ENCODE measurements at places on chromosomes 2 and 18.

DNA sequence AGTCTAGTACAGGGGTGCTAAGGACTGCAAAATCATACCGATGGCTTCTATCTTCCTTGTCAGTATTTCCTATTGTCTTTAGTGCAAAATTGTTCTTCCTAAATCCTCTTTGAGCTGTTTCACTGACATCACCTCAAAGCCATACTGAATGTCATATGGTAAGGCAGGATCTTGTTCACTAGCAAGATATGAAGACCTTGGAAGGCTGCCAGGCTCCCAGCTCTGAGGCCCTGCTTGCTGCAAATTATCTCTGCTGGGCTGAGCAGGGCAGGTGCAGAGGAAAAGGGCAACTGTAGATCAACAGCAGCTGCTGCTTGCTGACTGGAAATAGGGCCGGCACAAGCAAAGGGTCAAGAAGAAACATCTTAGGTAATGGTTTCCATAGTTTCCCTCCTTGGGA is 58.2 kb downstream of the PMAIP1 start:
- peak; percentile 23 for DNase-seq

DNA sequence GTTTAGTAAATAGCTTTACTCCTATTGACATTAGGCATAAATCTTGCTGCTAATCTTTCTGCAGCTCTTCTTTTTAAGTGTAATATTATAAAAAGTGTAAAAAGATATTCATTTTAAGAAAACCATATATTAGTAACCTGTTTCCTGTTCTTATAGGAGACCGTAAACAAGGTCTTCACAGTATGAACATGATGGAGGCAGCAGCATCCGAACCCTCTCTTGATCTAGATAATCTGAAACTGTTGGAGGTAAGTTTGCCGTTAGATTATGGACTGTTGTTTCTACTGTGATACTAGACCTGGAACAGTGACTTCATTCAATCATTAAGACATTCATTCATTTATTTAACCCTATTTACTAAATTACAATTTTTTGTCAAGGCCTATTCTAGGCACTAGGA is 120.0 kb upstream of the FAM117B start:
- no peak for DNase-seq

- DNase-seq = no peak
These were observed 48.7 kb upstream of the FZD7 start for GRCh38 chr2:201984800-201985525.

DNA sequence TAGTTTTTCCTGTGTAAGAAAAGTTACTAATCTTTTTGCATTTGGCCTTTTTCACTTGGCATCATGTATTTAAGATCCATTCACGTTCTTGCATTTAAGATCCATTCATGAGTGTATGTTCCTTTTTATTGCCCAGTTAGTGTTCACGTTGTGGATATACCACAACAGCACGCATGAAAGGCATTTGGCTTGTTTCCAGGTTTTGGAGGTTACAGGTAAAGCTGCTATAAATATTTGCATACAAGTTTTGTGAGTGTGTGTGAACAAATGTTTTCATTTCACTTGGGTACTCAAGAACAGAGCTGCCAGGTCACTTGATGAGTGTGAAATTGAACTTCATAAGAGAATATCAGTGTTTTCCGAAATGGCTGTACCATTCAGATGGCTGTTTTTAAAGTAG is 121.2 kb downstream of the CCBE1 start:
- DNase-seq = no peak

DNA sequence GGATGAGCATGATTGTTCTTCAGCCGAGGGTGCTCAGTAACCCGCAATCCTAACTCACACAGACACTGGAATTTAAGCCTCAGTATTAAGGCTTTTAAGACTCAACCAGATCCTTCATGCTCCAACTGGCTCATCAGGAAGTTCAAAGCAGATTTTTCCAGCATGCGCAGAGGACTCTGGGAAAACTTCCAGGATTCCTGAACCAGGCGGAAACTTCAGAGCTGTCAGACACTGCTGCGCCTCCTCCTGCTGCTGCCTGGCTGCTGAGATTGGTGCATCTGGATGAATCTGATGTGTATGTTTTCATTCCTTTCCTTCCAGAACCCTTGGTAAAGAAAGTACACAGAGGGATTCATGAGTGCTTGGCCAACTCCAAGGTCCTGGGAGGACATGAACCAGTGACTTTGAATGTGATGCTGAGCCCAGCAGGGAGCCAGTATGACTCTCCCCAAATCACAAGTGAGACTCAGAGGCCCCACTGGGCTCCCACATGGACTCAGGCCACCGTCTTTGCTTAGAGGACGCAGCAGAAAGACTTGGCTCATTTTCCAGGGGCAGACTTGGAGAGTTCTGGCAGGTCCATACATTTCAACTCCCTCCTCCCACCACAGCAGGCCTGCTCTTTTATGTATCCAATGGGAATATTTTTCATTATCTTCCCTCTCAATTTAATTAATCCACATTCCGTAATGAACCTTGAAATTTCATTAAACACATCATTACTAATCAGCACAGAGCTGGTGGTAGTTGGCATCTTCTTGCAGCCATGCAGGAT is 143.5 kb upstream of the HDAC4 start:
- DNase-seq = no peak

GRCh38 chr18:21452796-21453510 is 147.6 kb downstream of the ESCO1 start:
- DNase-seq = no peak

DNA sequence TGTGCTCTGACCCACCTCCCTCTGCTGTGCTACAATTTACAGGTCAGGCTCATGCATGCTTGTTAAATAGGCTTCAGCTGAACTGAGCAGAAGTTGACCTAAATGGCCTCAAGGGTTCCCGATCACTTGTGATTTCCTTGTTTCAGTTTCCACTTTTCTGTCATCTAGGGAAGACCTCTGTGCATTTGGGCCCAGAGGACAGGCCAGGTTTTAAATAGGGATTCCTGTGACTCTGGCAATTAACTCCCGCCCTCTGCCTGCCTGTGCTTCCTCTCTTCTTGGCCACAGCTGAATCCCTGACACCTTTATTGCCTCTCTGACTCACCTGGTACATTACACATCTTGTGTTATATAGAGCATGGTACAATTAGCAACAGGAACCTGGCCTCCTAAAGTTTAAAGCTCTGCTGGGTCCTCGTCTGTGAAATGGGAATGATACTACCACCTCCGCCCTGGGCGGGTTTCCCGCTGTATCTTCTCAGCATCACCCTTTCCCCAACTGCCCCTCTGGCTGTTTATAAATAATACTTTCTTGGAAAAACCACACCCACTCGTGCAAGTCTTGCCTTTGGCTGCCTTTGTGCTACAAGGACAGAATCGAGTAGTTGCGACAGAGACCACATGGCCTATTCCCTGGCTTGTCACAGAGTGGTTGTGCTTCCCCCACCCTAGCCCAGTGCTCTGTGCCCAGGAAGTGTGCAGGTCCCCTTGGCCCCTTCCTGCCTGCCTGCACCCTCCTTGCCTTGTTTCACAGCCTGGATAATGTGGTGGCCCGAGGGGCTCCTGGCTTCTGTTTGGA is 7.9 kb downstream of the CABLES1 start:
- DNase-seq = no peak

DNA sequence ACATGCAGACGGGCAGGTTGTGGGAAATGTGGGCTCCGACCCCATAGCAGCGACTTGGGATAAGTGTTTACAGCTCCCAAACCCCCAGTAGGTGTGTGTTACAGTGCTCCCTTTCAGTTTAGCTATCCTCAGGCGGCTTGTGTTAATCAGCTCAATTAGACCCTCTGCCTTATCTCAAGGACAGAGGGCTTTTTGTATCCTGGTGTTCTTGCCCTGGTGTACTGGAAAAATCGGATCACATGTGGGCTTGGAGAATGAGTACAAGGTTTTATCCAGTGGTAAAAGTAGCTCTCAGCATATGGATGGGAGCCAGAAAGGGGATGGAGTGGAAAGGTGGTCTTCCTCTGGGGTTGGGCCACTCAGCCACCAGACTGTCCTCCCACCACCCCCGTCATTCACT is 264.7 kb upstream of the SYT4 start:
- no peak for DNase-seq

DNA sequence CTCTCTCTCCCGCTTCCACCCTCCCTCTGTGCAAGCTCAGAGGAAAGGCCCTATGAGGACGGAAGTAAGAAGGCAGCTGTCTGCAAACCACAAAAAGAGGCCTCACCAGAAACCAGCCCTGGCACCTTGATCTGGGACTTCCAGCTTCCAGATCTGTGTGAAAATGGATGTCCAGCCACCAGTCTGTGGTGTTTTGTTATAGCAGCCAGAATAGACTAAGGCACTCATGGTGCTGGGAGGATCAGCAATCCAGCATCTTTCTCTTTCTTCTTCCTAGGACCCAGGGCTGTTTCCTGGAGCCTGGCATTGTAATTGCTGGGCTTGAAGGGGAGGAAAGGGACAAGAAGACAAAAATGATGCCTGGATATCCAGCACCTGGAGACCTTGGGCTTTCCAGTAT is 122.5 kb downstream of the SOCS6 start:
- no peak for DNase-seq

DNA sequence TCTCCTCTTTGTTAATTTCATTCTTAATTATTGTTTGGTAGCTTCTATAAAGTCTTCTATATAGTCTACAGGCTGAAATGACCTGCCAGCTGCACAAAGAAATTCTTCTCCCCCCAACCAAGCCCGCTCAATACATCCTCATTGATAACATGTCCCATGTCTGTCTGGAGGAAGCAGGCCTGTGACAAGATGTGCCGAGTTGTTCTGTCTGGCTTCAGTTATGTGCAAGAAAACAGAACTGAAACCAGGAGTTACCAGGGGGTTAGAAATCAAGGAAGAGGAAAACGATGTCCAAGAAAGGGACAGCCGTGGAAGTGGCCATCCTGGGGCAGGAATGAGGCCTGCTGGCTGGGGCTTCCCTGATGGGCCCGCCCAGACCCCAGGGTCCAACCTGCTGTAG is 57.6 kb downstream of the MTCL1 start:
- DNase-seq = no peak

DNA sequence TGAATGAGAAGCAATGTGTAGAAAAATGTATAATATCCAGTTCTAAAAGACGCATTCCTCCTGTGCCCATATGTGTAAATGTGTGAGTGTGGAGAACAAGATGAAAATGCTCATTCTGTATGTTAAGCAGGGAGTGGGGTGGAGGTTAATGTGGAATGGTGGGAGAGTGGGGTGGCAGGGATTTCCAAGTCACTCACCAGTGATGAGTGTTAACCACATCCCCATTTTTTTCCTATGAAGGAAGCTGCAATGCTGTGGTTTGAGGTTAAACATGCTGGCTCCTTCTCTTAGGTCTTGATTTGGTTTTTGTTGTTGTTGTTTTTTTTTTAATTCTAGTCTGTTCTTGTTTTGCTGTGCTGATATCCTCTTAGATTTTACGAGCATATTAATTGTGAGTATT is 169.4 kb downstream of the NEDD4L start:
- no peak for DNase-seq

- DNase-seq = no peak
These were observed 84.2 kb upstream of the UNC80 start for GRCh38 chr2:209687323-209687969.

GRCh38 chr2:42052702-42053481 is 5.1 kb downstream of the PKDCC start:
- DNase-seq = no peak

DNA sequence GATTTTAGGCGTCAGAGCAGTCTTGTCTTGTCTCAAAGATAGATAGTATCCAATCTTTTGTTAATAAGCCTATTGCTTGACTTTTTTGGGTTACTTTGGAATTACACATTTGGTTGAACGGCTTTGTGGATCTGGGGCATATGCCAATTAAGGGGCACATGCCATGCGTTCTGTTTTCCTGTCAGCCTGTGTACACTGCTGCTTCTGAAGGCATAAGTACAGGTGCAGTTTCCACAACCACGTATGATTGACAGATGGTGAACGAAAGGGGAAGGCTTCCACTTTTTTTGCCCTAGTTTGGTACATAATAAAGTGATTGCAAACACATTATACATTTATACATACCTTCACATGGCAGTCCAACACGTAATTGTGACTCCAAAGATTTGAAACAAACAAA is 102.3 kb downstream of the RAPH1 start:
- DNase-seq = no peak

- no peak for DNase-seq
These were observed 381.6 kb downstream of the ERBB4 start for GRCh38 chr2:212157012-212157411.

GRCh38 chr2:129483366-129483765 is 496.1 kb upstream of the RAB6C start:
- DNase-seq = no peak

- no peak for DNase-seq
These were observed 72.7 kb downstream of the PTPN2 start for GRCh38 chr18:12811191-12811950.

DNA sequence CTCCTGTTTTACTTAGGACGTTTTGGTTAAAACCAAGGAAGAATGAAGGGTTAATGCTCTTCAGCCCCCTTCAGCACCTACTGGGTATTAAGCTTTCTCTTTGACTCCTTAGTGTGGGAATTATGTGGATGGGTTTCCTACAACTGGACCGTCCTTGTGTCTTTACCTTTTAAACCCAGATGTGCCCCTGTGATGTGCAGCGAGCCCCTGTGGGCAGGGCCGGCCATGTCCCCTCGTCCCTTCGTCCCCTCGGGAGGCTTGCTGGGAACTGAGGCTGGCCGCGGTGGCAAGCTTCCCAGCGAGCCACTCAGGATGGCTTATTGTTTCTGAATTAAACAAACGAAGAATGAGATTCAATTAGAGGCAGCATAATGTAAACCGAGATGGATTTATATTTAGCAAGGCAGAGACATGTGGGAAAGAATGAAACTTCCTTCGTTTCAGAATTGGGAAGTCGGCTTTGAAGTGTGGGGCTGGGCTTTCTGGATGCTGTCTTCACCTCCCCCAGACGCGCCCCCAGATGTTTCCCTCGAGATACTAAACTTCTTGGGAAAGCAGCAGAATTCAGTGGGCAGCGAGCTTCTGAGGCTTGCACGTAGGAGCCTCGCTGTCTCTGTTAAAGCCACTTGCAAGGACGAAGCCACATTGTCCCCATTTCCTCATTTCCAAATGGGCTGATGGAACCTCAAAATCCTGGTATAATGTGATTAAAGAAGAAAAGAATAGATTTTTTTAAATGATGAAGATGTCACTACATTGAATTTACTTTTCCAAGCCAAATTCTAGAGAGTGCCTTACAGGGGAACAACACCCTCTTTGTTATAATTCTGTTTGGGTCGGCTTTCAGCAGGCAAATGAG is 146.0 kb downstream of the VAPA start:
- DNase-seq = no peak

DNA sequence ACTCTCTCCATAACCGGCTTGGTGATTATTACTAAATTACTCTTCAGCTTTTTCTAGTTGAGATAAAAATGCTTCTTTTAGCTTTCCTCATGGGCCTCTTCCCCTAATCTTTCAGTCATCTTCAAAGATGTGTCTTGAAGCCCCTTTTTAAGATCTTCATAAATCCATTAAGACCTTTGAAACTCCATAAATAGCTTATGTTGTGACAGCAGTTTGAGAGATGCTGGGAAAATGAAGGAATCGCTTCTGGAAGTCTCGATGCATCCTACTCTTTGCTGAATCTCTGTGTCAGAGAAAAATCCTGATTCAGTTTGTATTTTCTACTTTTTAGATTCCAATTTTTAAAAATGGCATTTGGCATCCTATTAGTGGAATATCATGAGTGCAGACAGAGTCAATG is 13.0 kb downstream of the SCYGR4 start:
- no peak for DNase-seq

GRCh38 chr2:109372171-109372568 is 241.6 kb downstream of the SEPTIN10 start:
- DNase-seq = no peak

- DNase-seq = no peak
These were observed 920.6 kb upstream of the FAM98A start for GRCh38 chr2:34519659-34520058.

Measured in smooth muscle cell of the brain vasculature (primary cell).